ENCODE measurements at places on chromosomes 6 and 20.

DNA sequence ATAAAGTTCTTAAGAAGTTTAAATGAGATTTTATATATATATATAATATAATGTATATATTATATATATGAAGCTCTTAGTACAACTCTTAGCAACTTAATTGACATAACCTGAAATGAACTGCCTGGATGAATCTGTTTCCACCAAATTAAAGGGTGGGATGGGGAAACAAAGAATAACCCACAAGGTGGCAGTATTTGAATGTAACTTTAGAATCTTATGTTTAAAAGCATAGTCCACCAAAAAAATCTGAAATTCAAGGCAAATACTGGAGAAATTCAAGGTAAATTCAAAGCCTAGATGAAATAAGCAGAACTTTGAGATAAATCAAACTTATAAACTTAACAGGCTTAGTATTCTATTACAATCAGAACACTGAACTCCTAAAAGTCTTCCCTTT, 4.4 kb upstream of the IBTK start:
- no peak for DNase-seq

DNA sequence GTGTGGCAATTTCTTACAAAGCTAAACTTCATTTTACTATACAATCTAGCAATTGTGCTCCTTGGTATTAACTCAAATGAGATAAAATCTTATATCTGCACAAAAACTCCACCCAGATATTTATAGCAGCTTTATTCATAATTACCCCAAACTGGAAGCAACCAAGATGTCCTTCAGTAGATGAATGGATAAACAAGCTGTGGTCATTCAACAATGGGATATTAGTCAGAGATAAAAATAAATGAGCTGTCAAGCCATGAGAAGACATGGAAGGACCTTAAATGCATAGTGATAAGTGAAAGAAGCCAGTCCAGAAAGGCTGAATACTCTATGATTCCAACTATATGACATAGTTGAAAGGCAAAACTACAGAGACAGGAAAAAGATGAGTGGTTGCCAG, 98.9 kb upstream of the BMP2 start:
- DNase-seq: no peak

DNA sequence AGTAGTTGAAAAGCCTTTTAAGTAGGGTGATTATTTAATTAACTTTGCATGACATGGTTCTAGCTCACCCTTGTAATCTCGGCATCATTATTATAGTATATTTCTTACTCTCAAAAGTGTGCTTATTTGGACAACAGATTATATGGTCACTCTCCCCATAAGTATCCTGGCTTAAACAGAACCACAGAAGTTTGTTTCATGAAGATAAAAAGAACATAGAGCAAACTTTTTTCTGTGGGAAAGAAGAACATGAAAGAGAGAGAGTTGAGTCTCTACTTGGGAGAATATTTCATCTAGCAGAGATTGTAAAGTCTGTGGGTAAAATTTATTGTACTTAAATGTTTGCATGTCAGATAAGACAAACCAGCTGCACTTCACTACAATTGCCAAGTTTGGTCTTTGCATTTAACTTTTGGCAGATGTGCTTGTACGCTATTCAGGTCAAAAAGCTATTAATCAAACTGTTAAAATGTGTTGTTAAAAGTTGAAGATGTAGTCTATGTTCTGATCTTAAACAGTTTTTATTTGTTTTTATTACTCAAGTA, 33.4 kb upstream of the PRIM2 start:
- peak; percentile 85 for DNase-seq

GRCh38 chr6:39113788-39114187, 1.2 kb downstream of the SAYSD1 start:
- no peak for DNase-seq

DNA sequence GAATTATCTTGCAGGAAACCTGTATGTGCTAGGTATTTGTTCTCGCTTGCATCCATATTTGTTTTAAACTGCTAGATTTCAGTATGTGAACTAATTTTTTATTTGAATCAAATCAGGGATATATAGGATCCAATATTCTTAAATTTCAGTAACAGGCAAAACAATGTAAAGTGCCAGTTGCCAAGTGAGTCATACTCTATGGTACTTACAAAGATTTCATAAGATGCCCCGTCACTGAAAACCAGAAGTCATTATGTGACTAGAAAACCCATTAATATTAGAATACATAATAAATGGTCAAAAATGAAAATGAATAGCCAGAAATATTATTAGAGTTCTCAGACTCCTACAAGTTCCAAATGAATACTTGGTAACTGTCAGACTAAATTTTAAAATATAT, 481.2 kb downstream of the TFAP2A start:
- no peak for DNase-seq

DNA sequence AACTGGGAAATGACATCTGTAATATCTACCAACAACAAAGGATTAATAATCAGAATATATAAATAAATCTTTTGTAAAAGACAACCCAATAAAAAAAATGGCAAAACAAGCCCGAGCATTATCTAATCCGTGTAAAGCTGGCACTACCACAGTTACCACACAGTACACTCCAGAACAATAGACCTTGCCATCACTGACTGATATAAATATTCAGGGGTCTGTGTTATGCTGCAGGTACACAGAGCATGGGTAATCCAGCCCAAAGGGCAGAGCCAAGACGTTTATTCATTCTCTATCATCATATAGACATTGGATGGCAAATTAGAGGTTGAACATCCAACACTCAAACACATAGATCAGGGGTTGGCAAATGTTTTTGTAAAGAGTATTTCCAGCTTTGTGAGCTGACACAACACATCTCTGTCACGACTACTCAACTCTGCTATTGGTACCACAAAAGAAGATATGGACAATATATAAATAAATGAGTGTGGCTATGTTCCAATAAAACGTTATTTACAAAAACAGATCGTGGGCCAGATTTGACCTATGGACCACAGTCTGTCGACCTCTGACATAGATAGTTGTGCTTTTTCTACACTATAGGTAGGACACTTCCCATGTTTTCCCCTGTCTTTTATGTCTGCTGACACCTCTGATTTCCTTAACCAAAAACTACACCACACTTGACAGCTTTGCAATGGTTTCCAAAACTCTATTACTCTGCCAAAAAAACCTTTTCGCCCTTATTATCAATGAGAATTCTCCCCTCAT, 4.5 kb downstream of the NCOA6 start:
- DNase-seq: no peak

GRCh38 chr20:20772497-20773085, 60.1 kb upstream of the RALGAPA2 start:
- DNase-seq: no peak

DNA sequence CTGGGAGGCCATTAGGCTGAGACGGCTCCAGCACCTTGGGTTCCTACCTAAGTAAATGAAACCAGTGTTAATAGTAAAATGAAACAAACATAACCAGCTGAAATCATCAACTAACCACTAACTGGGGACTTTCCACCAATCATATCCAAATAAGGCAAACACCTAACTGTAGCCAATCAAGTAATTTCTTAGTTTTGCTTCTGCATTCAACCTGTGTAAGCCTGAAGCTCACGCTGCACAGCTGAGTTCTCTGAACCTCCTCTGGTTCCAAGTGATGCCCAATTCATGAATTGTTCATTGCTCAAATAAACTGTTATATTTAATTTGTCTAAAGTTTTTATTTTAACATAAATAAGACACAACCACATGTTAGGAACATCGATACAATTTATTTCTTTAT, 22.5 kb downstream of the KLHL32 start:
- no peak for DNase-seq

- no peak for DNase-seq
Measured at GRCh38 chr6:96851858-96852257, 14.6 kb upstream of the GPR63 start.

DNA sequence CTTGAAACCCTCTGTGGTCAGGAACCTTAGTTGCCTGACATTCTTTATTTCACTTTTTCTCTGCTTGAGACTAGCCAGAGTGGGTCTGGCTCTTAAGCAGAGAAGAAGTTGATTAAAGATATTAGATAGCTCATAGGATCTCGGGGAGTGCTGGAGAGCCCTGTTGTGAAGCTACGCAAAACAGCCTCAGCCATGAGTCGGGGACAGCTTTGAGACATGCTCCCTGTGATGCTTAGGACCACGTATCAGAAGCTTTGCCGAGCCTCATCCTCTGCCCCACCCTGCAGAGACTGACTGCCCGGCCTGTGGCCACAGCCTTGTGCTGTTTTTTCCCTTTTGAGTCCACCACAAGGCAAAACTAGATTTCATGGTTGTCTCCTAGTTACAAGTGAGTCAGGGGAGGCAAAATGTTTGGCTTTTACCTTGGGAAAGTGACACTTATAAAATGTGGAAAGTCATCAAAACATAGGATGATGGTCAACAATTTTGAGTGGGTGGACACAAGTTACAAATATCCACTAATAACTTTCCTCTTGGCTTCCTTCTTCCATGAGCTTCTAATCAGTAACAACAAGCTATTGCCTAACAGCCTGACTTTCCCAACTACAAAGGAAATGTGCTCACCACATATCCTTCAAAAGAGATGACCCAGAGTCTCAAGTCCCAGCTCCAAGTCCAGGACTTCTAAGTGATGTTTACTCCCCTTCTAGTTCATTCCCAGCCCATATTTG, 108.4 kb downstream of the JAG1 start:
- DNase-seq: no peak

Data from skin of body (tissue), 3 donors.